ENCODE measurements at places on chromosomes 13 and 19.

DNA sequence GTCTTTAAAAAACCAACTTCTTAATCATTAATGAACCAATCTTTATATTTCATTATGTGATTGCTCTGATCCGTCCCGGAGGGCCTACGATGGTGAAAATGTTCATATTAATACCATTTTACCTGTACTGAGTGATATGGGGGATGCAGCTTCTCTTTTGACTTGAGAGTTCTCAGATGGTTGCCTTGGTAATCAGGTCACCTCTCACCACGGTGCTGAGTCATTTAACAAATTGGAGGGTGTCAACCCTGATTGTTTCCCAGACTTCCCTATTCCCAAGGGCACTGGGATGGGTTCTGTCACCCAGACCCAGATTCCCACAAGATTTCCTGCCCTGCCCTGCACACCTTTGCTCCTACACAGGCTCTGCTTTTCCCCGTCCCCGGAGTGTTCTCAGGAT lies 128.5 kb upstream of the TMTC4 start:
- no peak for DNase-seq

DNA sequence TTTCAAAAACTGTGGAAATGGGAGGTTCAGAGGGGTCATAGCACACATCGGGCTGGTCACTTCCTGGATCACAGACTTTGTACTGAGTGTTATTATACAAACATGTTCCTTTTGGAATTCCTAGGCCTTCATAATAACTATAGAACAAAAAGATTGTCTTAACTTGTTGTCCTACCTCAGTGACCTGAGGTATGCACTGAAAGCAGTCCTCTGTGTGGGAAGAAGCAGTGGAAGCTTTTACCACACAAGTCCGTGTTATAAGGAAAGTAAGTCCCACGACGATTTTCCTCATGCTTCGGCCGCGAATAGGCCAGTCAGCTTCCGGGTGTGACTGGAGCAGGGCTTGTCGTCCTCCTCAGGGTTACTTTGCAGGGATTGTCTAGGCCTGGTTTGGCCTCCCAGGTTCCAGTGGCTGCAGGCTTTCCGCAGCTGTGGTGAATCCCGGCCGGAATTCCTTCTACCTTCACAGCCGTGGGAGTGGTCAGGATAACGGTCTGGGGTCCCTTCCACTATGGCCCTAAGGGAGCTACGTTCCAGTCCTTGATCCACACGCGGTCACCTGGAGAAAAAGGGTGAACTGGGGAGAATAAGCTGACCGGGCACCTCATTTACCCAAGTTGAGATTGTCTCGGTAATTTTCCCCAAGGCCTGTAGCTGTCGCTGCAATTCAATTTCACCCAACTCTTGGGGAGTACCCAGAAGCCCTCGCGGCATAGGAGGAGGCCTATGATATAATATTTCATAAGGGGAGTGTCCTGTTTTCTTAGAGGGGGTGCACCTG lies 16.0 kb downstream of the NAPSA start:
- no peak for DNase-seq

- DNase-seq, result no peak
Measured at GRCh38 chr13:21637296-21637695, 33.3 kb upstream of the MICU2 start.

GRCh38 chr19:53957448-53958167 lies 5.1 kb upstream of the CACNG8 start:
- no peak for DNase-seq

DNA sequence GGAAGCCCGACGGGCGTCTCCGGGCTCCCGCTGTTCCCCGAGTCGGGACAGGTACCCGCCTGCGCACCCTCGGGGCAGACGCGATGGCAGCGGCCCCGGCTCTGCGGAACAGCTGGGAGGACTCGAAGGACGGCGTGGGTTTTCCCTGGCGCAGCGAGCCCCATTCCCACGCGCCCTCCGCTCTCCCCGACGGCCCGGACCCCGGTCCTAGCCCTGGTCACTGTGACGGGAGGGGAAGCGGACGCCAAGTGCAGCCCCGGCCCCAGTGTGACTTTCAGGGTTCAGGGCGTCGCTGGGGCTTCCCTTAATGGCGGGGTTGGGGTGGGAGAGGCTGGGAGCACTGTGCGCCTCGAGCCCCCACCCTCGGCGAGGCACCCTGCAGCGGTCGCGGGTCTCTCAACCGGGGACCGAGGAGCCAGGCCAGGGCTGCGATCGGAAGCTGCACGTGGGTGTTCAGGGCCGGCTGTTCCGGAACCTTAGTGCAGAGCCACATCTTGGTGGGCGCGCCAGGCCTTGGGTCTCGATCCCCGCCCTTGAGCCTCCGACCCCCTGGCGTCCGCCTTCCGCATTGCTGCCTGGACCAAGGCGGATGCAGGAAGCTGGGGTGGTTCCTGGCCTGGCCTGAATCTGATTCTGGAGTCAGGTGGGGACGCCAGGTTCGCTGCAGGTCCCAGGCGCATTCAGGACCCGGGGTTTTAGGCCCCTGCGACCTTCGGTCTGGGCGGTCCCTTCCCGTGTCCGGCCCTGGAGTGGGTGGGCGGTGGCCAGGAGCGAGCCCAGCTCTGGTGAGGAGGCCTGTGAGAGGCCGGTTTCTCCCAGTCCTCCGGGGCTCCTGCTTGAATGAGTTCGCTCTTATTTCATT lies 3.5 kb downstream of the LGALS7B start:
- peak; percentile 8 for DNase-seq

DNA sequence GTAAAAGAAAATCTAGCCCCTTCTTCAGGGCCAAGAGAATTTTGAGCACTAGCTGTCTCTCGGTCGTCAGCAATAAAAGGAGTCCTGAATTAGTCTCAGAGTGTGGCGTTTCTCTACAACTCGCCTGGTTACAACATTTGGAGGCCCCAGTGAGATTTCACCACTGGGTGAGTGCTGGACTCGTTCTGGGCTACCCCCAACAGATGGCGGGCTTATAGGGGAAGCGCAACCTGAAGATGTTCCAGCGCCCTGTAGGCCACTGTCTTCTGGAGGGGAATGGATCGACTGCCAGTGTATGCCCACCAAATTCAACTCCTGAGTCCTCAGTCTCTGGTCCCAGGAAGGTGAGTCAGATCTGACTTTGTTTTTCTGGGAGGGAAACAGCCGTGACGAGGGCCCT lies 11.7 kb upstream of the ZNF181 start:
- no peak for DNase-seq

- DNase-seq, result no peak
Measured at GRCh38 chr13:72314210-72314609, 413.2 kb downstream of the MZT1 start.

DNA sequence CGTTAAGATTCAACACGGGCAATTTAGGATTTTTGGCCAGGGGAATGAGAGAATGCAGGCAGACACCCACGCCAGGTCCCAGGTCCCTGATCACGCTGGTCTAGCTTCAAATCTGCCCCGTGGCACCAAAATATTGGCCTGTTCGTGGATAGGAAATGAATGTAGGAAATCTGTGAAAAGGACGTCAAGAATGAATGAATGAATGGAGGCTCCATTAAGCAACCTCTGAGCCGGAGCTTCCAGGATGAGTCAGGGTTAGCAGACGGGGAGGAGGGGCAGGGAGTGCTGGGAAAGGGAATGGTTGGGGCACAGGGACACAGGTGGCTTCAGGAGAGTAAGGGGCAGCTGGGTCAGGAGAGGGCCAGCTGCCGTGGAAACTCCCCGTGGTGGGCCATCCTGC lies 4.2 kb downstream of the SULT2B1 start:
- DNase-seq, result no peak

DNA sequence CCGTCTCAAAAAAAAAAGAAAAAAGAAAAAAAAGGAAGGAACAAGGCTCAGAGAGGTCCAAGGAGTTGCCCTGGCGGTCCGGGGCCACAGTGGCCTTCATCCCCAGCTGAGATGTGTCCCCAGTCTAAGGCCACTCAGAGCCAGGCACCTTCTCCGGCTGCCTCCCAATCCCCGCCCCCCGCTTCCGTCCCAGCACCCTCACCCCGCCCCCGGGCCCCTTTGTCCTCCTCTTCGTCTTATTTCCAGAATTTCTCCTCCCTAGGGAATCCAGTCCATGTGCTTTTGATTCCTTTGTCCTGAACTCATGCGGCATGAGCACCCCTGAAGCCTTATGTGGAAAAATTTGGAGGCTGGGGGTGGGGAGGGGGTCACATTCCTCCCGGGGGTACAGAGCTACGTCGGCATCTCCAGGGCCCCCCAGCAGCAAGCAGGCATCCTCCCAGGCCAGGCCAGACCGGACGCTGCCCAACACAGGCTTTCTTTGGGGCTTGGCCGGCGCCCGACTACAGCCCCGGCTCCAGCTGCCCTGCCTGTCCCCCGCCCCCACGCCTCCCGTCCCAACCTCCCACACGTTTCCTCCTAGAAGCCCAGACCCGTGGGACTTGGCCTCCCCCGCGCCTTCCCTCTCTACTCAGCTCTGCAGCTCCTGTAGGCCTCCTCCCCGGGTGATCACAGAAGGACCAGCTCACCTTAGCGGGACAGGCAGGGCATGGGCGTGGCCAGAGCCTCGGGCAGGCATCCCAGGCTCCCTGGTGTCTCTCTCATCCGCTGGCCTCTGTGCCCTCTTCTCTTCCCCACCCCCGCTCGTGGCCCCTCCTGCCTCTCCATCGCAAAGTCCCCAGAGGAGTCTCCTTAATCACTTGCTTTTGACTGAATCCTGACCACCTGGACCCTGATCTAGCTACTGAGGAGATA lies 17.8 kb upstream of the ADGRE5 start:
- DNase-seq, result peak; percentile 32

GRCh38 chr13:40026174-40026585 lies 370.7 kb downstream of the COG6 start:
- DNase-seq, result no peak

- DNase-seq, result no peak
Measured at GRCh38 chr13:25179832-25180774, 8.0 kb upstream of the AMER2 start.

DNA sequence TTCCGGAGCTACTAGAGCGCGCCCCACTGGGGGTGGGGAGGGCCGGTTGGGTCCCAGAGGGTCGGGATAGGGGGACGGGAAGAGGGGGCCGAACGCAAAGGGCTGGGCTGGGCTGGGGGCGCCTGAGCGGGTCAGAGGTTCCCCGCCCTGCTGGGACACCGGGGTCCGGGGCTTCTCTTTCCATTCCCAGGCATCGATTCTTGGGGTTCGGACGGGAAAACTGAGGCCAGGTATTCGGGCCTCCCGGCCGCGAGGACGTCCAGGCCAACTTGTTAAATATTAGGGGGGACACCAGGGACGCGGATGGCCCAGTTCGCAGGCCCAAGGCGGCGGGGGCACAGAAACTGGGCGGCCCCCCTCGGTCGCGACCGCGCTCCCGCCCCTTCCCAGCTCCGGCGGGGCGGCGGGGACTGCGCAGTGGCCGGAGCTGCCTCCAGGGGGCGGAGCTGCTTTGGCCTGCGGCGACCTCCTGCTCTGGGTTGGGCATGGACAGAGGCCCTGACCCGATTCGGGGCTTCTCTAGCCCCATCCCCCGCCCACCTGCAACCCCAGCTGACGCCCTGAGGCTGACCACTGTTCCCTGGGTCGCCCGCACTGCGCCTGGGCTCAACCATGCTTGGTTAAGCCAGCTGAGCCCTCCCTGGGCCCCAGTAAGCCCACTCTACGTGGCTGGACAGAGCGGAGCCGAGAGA lies 1.2 kb upstream of the KLF16 start:
- peak; percentile 54 for DNase-seq

GRCh38 chr19:45938733-45939319 lies 24.2 kb upstream of the NANOS2 start:
- no peak for DNase-seq

GRCh38 chr19:41305927-41306793 lies 3.8 kb upstream of the CCDC97 start:
- no peak for DNase-seq

GRCh38 chr13:99506634-99507033 lies 5.4 kb downstream of the TM9SF2 start:
- no peak for DNase-seq

- DNase-seq, result no peak
Measured at GRCh38 chr13:46624353-46624752, 71.4 kb downstream of the LRCH1 start.

Measured in activated CD4-positive, CD25-positive, alpha-beta regulatory T cell (primary cell).